NCI-H2081 treated with DMSO at 0.1 percent for 48 hours (cell line): ENCODE measurements at places on chromosomes 16 and 17.

DNA sequence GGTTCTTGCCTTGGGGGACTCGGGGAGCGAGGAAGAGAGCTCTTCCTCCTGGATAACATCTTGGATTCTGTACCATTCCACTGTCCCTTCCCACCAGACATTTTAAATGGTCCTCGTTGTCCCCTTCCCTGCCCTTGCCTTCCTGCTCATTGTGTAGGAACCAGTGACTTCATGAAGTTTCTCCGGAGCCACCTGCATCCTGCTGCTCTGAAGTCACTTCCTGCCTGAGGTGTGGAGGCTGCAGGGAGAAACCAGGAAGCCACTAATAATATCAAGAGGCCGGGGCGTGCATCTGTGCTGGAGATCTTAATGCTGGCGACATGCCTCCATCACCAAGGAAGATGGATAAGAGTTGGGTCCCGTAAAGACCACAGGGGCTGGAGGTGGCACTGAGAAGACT is 6.2 kb upstream of the SLC16A13 start:
- DNase-seq, result no peak

GRCh38 chr16:83674931-83675535 is 132.7 kb upstream of the HSBP1 start:
- no peak for DNase-seq

GRCh38 chr17:77935121-77935571 is 23.4 kb upstream of the TNRC6C start:
- DNase-seq, result no peak

DNA sequence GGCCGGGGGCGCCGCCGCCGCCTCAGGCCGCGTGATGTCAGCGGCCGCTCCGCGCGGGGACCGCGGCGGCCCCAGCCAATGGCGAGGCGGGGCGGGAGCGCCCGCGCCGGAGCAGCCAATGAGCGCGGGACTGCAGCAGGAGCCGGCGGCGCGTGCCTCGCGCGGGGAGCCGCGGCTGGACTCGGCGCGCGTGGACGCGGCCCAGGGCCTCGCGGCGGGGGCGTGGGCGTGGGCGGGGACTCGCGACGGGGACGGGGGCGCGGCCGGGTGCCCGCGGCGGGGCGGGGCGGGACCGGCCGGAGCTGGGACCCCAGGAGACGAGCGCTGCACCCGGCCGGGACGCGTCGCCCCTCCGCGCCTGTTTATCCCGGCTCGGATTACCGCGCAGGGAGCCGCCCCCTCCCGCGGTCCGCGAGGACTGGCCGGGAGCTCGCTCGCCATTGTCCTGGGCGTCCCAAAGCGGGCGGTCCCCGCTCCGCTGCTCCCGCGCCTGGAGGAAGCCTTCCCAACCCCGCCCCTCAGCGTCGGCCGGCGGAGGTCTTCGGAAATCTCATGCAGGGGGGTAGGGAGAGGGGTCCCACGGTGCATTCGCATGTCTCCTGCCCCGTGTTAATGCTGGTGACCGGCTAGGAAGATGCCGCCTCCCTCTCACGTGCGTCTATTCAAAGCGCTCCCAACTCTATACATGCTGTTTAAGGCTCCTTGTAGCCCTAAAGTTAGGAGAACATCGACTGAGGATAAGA is at the start of gene RNF157:
Gene RNF157, minus strand, starts transcription at position 33 of the 743 bp plus-strand sequence. CDS start 253 bp downstream, outside the sequence.
- no peak for DNase-seq

- DNase-seq, result no peak
Observed at GRCh38 chr17:39736319-39737165, 1.2 kb upstream of the GRB7 start.

- DNase-seq, result no peak
Observed at GRCh38 chr17:19787733-19788357, 39.7 kb upstream of the ALDH3A1 start.

GRCh38 chr17:40447806-40448205 is 4.6 kb downstream of the IGFBP4 start:
- no peak for DNase-seq

DNA sequence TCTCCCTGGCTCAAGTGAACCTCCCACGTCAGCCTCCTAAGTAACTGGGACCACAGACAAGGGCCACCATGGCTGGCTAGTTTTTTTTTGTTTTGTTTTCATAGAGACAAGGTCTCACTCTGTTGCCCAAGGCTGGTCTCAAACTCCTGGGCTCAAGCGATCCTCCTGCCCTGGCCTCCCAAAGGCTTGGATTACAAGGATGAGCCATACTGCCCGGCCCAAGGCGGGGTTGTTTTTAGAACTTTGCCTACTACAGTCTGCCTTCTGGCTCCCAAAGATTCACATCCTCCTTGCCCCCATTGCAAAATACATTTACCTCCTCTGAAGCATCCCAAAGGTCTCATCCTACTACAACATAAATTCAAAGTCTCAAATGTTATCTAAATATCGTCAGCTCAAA is 49.5 kb upstream of the PHOSPHO1 start:
- DNase-seq, result no peak

DNA sequence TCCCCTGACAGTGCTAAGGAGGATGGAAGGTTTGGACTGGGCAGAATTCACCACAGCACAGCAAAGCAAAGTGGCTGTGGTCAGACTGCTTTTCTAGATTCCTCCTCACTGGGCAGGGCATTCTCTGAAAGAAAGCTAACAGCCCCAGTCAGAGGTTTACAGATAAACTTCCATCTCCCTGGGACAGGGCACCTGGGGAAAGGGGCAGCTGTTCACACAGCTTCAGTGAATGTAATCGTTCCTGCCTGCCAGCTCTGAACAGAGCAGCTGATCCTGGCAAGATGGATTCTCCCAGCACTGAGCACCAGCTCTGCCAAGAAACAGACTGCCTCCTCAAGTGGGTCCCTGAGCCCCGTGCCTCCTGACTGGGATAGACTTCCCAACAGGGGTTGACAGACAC is 42.4 kb upstream of the KIF2B start:
- DNase-seq, result no peak
